ENCODE measurements at places on chromosomes 13 and 19. TPM values are rescaled to one million over a fixed set of nuclear protein-coding genes. Genes with fewer than 3 reads are reported as not detected.

The CLC gene
- not detected for total RNA-seq

The RFPL4AL1 gene
- not detected for total RNA-seq

The CEACAM21 gene
- not detected for total RNA-seq

The CD22 gene
- 1.2 TPM for total RNA-seq

Measured in fibroblast of lung (primary cell).